GF-D8 (cell line): ENCODE measurements at places on chromosomes 7 and 10.

- DNase-seq = no peak
Measured at GRCh38 chr10:26087666-26088065, 128.9 kb upstream of the GAD2 start.

DNA sequence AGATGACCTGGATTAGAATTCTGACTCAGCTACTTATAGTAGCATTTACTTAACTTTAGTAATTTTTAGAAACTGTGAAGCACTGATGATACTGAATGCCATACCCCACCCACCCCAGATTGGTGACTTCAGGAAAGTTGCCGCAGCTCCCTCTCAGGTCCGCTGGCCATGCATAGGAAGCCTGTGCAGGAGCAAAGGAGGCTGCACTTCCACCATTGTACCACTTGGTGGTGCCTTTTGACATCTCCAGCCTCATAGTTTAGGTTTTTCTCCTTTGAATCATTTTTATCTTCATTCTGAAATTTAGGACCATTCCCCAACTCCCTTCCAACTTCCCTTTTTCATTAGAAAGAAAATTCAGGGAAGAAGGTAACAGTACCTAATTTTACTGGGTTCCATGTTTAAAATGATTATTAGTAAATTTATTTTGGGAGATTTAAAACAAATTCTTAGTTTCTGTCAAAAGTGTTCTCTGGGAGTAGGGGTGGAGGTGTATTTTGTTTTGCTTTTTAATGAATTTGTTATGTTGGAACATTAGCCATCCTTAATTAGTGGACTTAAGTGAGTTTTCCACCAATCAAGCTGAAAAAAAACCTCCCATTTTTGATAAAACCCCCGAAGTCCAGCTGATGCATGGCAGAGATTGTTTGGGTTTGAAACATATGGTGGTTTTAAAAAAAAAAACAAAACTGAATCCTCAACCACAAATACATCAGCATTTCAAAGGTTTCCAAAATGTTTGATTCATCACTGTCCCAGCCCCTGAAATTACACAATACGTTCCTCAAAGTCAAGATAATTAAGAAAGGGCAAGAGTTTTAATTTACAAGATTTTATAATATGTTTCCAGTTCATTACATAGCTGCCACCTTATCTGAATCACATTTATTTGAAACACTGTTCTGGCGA lies 109.6 kb downstream of the WNT2 start:
- no peak for DNase-seq

DNA sequence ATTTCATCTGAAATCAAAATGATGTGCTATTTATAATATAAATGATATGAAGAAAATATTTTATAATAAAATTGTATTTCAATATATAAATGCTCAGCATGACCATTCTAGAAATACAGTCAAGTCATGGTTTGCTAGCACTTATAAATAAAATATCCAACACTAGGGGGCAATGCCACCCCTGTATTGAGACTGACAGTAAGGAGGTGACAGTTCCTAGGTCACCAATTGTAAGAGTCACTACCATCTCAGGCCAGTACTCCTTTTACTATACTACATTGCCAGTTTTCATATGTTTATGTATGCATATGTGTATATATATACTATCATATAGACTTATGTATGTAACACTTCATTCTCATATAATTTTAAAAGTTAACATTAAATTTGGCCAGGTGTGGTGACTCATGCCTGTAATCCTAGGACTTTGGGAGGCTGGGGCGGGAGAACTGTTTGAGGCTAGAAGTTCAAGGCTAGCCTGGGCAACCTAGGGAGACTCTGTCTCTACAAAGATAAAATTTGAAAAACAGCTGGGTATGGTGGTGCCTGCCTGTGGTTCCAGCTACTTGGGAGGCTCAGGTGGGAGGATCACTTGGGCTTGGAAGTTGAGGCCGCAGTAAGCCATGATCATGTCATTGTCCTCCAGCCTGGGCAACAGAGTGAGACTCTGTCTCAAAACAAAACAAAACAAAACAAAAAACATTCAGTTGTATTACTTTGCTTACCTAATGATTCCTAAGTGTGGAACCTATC lies 2.4 kb upstream of the CNOT4 start:
- peak; percentile 73 for DNase-seq

DNA sequence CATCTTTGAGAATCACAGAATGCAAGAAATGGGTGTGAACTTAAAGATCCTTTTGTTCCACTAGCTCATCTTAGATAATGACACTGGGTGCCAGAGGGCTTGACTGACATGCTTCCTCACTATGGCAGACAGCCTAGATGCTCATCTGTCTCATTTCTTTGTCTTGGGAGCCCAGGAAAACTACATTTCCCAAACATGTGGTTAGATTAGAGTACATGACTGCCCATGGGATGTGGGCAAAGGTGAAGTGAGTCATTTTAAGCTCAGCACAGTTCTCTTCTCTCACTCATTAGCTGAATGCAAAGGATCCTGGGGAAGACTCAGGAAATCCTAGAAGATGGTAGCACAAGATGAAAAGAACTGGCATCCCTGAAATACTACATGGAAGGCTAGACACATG lies 32.5 kb upstream of the TBX20 start:
- DNase-seq = no peak

GRCh38 chr10:14779001-14779651 lies 4.4 kb upstream of the FAM107B start:
- no peak for DNase-seq

DNA sequence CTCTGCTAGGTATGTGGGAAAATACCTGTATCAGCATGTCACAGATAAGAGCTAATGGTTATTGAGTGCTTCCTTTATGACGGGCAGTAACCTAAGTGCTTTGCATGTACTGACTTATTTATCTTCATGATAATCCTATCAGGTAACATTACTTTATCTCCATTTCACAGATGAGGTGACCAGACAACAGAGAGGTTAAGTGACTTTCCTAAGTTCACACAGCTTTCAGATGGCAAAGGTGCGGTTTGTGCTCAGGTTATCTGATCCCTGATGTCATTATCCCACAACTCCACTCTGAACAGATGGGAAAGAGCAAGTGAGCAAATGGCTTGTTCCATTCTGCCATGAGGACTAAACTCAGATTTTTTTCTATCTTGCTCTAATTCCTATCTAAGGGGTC lies 217.0 kb upstream of the PODXL start:
- DNase-seq = no peak

DNA sequence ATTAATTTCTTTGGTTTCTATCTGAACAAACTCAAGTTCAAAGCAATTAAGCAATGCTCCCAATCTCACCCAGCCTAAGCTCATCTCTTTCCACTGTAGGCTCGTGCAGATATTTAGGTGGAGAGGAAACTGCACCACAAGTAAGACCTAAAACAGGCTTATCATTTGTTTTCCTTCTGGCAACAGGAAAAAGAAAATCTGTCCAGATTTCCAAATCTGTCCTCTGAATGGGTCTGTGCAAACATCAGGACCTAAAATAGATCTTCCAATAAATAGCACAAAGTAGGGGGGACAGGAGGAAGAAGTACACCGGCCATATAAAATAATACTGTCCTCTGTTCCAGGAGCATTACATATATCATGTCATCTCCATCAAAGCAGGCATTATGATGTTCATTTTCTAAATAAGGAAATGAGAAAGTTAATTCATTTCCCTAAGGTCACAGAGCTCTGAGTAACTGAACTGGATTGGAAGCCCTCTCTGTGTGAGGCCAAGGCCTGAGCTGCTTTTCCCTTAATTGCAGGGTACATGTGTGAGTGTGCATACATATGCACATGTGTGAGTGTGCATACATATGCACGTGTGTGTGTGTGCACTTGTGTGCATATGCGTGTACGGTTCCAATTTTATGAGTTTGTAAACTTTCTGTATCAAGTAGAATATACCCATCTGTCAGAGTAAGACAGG lies 92.8 kb upstream of the PARD3 start:
- no peak for DNase-seq

DNA sequence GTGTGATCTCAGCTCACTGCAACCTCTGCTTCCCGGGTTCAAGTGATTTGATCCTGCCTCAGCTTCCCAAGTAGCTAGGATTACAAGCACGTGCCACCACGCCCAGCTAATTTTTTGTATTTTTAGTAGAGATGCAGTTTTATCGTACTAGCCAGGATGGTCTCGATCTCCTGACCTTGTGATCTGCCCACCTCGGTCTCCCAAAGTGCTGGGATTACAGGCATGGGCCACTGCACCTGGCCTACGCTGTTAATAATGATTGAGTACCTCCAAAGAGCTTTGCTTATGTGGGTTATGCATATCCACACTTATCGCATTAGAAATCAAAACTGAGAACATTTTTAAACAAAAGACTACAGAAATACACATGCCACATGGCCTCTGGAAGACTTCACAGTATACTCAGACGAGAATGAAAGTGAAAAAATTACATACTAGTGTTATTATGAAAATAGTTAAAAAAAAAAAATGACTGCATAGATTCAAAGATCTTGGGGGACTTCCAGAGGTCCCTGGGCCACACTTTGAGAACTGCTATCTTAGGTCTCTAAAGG lies 25.4 kb downstream of the RPP38 start:
- no peak for DNase-seq

DNA sequence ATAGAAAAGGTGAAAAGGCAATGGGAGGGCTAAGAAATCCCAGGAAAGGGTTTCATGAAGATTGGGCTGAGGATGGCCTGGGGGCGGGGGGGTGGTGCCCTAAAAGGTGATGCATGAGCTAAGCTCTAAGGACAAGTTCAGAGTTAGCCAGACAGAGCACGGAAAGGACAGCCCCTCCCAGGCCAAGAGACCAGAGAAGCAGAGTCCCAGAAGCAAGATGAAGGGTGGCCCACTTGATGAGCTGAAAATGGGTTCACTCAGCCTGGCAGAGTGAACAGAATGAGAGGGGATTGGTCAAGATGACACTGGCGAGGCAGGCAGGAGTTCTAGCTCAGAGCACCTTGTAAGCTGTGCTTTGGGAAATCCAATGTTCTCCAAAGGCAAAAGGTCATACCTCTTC lies 89.4 kb upstream of the GPR26 start:
- DNase-seq = no peak

DNA sequence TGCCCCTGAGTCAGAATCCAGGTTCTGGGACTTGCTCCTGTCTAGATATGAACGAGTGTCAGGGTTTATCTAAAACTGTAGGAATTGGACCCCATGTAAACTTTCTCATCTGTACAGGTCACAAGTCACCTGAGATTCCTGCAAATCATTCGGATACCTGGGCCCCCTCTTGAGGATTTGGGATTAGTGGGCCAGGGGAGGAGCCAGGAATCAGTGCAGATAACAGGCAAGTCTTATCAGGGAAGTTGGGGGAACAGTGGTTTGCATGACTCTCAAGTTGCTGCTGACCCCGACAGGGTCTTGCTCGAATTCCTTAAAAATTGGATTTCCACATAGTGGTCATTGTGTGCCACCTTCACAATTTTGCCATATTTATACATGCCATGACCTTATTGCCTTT lies 188.4 kb upstream of the LYZL1 start:
- DNase-seq = no peak

DNA sequence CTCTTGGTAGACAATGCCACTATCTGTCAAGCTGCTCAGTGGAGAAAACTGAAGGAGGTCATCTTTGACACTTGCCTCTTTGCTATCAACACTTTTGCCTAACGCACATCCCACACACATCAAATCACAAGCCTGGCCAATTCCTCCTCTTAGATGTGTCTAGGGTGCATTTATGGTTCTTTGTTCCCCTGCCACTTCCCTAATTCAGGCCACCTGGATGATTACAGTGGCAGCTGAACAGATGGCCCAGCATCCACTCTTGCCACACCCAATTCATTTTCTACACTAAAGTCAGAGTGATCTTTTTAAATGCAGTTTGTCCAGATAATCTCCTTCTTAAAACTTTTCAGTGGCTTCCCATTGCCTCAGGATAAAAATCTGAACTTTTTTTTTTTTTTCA lies 58.6 kb downstream of the LAMB4 start:
- no peak for DNase-seq

DNA sequence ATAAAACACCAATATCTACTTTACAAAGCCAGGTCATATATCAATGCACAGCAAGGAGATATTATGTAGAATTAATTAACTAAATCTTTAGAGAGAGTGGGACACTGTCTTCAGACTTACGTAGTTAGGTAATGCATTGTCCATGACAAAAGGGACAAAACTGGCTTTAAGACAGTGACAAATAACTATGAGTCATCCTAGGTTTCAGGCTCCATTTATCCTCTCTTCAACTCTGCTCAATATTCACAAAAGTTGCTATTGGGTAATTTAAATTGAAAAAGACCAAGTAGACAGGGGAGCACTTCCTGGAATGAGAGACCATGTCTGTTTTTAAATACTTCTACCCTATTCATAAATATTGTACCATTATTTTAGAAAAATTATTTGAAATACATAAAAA lies 464.5 kb downstream of the ARL4A start:
- no peak for DNase-seq

DNA sequence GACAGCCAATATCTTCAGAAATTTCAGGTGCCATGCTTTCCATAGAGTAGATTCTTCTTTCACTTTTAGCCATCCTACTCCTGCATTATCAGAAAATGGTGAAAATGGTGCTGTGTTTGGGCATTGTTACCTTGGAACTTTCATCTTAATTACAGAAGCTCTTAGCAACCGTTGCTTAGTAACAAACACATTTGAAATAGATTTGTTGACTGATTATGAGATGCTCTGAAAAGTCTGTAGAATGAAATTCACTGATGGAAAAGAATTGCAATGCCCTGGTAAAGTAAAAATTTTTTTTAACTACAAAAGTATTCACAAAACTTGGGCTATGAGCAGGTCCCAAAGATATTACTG lies 249.3 kb upstream of the NEBL start:
- DNase-seq = no peak

DNA sequence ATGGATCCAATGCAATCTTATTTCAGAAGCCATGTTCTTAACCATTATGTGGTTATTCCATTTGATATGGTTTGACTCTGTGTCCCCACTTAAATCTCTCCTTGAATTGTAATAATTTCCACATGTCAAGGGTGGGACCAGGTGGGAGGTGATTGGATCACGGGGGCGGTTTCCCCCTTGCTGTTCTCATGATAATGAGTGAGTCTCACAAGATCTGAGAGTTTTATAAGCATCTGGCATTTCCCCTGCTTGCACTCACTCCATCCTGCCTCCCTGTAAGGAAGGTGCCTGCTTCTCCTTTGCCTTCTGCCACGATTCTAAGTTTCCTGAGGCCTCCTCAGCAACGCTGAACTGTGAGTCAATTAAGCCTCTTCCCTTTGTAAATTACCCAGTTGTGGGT lies 32.0 kb upstream of the TSPAN13 start:
- no peak for DNase-seq

GRCh38 chr10:3652886-3653285 lies 132.1 kb downstream of the KLF6 start:
- no peak for DNase-seq
